ENCODE measurements at places on chromosomes 5 and 9.

DNA sequence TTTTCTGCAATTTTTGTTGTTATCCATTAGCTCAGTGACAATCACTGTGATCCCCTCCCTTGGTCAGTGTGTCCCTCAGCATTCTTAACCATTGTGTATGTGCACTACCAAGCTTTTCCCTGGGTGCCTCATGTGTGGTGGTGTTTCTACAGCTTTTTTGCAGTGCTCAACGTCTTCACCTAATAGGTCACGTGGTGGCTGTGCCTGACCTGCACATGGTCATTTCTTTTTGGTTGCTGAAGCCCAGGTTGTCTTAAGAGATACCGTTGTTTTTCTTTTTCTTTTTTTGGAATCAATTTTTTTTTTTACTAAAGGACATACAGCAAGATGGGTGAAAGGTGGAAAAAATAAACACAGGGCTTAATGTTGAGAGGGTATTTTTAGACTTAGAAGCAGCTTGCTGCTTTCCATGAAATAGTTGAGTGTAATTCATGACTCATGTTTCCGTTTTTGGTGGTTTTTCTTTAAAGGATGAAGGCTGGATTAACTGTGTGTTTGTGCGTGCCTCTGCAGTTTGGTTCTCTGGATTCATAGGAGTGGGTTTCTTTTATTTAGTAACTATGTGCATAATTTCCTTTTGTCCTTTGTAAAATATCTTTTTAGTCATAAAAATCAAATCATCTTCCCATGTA is 22.2 kb downstream of the SH3GL2 start:
- DNase-seq = no peak

DNA sequence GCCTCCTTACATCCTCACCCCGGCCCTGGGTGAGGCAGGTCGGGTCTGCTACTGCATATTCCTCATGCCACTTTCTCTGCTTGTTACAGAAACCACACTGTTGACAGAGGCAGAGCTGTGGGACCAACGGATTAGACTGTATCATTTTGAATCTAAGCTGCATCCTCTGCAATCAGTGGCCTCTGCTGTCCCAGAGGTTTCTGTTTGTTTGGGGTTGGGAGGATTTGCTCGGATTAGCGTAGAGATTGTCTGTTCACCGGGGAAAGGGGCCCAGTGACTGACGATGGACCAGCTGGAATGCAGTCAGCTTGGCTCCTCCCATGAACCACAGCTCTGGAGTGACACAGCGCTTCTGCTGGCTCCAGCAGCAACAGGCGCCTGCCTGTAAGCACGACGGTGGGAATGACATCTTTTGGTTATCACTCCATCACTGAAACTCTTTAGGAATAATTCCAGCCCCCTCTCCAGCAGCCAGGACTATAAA is 37.3 kb upstream of the ADRA1B start:
- DNase-seq = no peak

DNA sequence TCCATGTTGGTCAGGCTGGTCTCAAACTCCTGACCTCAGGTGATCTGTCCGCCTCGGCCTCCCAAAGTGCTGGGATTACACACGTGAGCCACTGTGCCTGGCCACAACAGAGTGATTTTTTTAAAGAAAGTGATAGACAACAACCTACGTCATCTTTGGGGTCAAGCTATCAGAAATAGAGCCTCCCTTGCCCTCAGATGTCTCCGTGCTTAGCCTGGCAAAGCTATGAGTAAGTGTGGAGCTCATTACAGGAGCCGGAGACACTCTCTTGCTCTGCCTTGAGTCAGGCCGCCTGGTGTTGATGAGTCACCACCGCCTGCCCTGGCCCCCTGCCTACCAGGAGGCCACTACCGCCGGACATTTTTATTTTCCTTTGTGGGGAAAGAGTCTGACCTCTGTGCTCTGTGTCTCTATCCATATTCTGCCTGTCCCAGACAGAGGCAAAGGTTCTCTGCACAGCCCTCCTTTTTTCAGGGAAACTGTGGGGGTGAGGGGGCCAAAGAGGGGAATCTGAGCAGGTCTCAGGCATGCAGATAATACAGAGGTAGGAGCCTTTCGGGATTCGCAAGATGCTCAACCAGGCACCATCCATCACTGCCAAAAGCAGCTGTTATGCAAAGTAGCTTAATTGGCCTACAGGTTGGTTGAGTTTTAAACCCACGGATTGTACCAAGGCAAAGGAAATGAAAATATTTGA is 123.7 kb upstream of the CPEB4 start:
- DNase-seq = no peak

DNA sequence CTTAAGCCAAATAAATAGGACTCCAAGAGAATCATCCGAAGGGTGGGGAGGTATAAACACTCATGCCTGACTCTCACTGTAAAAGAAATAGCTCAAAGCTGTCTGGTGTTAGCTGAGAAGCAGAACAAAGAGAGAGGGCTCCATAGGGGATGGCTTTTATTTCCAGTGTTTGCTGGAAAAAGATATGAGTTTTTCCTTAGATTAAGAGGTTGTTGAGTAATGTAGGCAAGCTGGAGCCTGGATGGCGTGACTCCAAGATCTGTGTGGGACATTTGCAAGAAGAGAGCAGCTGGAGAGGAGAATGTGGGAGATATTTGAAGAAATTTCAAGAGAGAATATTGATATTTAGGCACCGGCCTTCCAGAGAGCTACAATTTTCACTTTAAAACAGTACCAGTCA is 793.7 kb upstream of the RGMB start:
- DNase-seq = no peak

- DNase-seq = no peak
Measured at GRCh38 chr5:116249648-116250047, 164.8 kb downstream of the COMMD10 start.

GRCh38 chr9:99020786-99021436 is 77.2 kb downstream of the COL15A1 start:
- DNase-seq = no peak

DNA sequence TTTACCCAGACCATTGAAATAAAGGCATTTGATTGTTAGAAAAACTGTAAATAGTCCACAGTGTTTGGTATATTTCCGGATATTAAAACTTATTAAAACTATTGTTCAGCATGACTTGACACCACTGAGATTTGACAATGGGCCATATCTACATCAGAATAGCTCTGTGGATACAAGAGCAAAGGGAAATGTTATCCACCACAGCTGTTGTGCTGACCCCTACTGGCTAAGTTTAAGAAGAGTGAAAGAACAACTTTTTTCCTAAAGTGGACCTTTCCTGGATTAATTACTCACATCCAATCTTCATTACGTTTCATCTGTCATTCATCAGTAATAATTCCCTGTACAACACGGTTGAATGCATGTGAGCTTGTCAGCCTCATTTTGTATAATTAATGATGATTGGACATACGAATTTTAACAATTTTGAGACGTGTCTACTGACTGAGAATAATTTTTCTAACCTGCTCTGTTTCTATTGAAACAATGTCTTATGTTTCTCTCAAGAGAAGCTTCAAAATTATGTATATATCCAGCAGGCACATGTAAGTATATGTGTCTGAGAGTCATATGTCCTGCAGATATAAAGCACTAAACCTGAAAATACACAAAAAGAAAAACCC is 1952.6 kb downstream of the MAT2B start:
- DNase-seq = no peak

GRCh38 chr5:157533011-157533481 is 42.5 kb downstream of the ADAM19 start:
- no peak for DNase-seq

- no peak for DNase-seq
Measured at GRCh38 chr5:82347201-82347865, 69.2 kb upstream of the RPS23 start.

DNA sequence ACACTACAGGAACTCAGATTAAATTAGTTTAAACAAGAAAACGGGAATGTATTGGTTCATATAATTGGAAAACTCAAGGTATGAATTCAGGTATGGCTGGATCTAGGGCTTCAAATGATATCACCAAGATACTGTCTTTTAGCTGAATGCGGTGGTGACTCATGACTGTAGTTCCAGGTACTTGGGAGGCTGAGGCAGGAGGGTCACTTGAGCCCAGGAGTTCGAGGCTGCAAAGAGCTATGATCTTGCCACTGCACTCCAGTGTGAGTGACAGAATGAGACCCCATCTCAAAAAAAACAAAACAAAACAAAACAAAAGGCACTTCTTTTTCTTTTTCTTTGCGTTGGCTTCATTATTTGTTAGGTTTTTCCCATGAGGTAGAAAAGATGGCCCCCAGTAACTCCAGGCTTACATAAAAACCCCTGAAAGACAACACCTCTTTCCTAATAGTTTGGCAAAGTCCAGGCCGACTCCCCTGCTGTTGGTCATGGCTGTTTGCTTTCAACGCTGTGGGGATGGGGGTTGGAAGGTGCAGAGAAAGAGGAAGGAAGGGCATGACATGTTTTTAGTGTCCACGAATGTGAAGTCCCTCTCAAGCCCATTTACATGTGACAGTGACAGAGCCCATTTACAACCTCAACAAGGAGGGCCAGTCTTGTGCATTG is 39.8 kb upstream of the CRB2 start:
- DNase-seq = no peak

DNA sequence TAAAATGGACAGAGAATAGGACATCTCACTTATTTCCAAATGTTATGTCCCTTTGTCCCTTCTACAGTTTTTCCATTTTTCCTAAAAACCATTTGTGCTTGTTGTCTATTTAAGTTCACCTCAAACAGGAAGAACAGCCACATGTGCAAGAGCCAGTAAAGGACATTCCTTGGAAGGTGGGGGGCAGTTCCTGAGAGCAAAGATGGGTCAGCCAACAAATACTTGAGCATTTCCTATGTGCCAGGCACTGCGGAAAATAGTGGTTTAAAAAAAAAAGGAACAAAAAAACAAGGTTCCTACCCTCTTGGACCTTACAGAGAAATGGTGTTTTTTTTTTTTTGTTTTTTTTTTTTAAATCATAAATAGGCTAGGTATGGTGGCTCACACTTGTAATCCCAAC is 26.8 kb downstream of the ANP32B start:
- no peak for DNase-seq

Measured in NCI-H1105 (cell line).